Lung (tissue), 17 donors: ENCODE measurements at places on chromosomes 2 and 18.
A peak's percentile ranks its signal among the peaks of the same experiment; 100 is the strongest.

GRCh38 chr2:213678437-213679218, 394.4 kb downstream of the SPAG16 start:
- H3K36me3 ChIP-seq = no peaks in the 10 kb centered on the region
- no peak overlapping the region for H3K4me3 ChIP-seq
- H3K4me1 ChIP-seq = no peaks in the 10 kb centered on the region
- no peak for DNase-seq
- H3K27ac ChIP-seq = no peak overlapping the region

GRCh38 chr18:13872932-13873331, 42.4 kb downstream of the MC2R start:
- H3K27ac ChIP-seq = no peak overlapping the region
- DNase-seq = no peak
- no peak overlapping the region for H3K4me3 ChIP-seq
- H3K36me3 ChIP-seq = no peaks in the 10 kb centered on the region
- peaks cover 6% of the 10 kb centered on the region for H3K27me3 ChIP-seq
- H3K4me1 ChIP-seq = no peaks in the 10 kb centered on the region

GRCh38 chr2:218029366-218030360, 26.9 kb upstream of the TNS1 start:
- no peak overlapping the region for H3K4me3 ChIP-seq
- no peaks in the 10 kb centered on the region for H3K27me3 ChIP-seq
- H3K4me1 ChIP-seq = peaks cover 6% of the 10 kb centered on the region

- no peak overlapping the region for H3K4me3 ChIP-seq
- peak; percentile 39 for DNase-seq
- H3K4me1 ChIP-seq = no peaks in the 10 kb centered on the region
- H3K27me3 ChIP-seq = no peaks in the 10 kb centered on the region
Observed at GRCh38 chr2:29528891-29529520, 392.4 kb downstream of the ALK start.

DNA sequence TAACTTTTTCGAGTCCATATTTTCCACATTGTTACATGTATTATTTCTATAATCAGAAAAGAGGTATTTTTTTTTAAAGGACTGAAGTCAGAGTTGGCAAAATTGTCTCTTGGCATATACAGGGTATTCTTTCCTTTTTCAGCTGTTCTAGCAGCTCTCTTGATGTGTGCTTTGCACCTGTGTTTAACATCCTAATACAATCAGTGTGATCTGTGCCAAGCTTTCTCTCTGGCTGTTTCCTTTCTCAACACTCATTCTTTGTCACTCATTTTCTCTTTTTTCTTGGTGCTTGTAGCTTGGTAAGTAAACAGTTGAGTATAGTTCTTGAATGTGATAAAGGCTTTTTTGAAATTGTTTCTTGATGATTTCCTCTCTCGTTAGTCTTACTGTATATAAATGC, 9.2 kb downstream of the RNMT start:
- H3K27ac ChIP-seq = no peak overlapping the region
- no peak for DNase-seq
- H3K4me3 ChIP-seq = no peak overlapping the region
- H3K27me3 ChIP-seq = no peaks in the 10 kb centered on the region
- H3K36me3 ChIP-seq = peaks cover 25% of the 10 kb centered on the region
- no peaks in the 10 kb centered on the region for H3K4me1 ChIP-seq

DNA sequence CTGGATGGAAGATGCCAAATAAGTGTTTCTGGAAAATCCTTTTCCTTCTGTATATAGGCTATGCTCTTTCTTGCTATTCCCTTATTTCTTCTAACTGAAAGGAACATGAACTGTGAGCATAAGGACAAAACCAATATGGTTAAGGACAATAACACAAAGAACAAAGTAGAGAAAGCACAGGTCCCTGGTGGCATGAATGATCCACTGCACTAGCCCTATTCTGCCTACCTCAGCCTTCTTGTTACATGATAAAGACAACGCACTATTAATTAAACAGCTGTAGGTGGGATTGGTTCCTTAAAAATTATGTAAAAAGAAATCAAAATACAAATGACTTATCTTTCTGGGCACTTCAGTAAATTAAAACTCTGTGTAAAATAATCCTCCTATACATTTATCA, 1.9 kb upstream of the WDR75 start:
- H3K27ac ChIP-seq = no peak overlapping the region
- H3K27me3 ChIP-seq = no peaks in the 10 kb centered on the region
- no peak overlapping the region for H3K4me3 ChIP-seq

DNA sequence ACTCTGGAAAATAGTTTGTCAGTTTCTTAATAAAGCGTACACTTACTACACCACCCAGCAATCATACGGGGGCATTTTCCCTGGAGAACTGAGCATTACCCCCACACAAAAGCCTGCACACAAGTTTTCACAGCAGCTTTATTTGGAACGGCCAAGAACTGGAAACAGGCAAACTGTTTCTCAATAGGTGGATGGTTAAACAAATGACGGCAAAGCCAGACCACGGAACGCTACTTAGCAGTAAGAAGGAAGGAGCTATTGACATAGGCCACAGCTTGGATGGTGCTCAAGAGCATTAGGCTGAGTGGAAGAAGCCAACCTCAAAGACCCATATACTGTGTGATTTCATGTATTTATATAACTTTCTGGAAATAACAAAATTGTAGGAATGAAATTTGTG, 9.0 kb downstream of the MALL start:
- peak overlapping the region; percentile 79 for H3K27ac ChIP-seq
- H3K4me1 ChIP-seq = peaks cover 13% of the 10 kb centered on the region
- no peaks in the 10 kb centered on the region for H3K27me3 ChIP-seq
- H3K4me3 ChIP-seq = no peak overlapping the region

GRCh38 chr2:195658541-195658890, 1.5 kb downstream of the SLC39A10 start:
- no peak overlapping the region for H3K4me3 ChIP-seq
- peak; percentile 53 for DNase-seq
- peaks cover 9% of the 10 kb centered on the region for H3K4me1 ChIP-seq
- no peaks in the 10 kb centered on the region for H3K27me3 ChIP-seq

GRCh38 chr2:26607698-26608097, 33.5 kb downstream of the CIB4 start:
- no peaks in the 10 kb centered on the region for H3K36me3 ChIP-seq
- H3K4me3 ChIP-seq = no peak overlapping the region
- no peaks in the 10 kb centered on the region for H3K27me3 ChIP-seq
- no peak overlapping the region for H3K27ac ChIP-seq

GRCh38 chr18:46482831-46483230, 174.2 kb downstream of the LOXHD1 start:
- H3K4me1 ChIP-seq = no peaks in the 10 kb centered on the region
- no peak overlapping the region for H3K4me3 ChIP-seq
- no peak overlapping the region for H3K27ac ChIP-seq
- H3K36me3 ChIP-seq = no peaks in the 10 kb centered on the region
- no peak for DNase-seq

DNA sequence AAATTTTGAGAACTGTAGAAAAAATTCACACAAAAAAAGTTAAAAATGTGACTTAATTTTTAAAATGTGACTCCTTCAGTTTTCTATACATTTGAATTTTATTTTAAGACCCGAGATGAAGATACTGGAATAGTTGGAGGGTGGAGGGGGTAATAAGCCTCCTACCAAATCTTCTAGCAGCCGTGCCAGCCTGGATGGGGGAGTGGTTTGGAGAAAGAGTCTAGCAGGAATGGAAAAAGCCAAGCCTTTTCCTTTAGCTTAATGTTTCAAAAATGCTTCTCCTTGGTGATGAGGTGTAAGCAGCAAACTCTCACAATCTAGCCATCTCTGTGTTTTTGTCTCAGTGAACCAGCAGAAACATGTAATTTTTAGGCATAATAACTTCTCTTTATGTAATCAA, 14.7 kb downstream of the CASP8 start:
- H3K4me3 ChIP-seq = no peak overlapping the region
- H3K27me3 ChIP-seq = no peaks in the 10 kb centered on the region
- no peak overlapping the region for H3K27ac ChIP-seq
- H3K36me3 ChIP-seq = peaks cover 27% of the 10 kb centered on the region
- no peak for DNase-seq
- H3K4me1 ChIP-seq = no peaks in the 10 kb centered on the region

- H3K27ac ChIP-seq = no peak overlapping the region
- H3K4me1 ChIP-seq = no peaks in the 10 kb centered on the region
- H3K4me3 ChIP-seq = no peak overlapping the region
- peaks cover 1% of the 10 kb centered on the region for H3K27me3 ChIP-seq
Observed at GRCh38 chr2:118520246-118520645, 327.2 kb downstream of the EN1 start.

DNA sequence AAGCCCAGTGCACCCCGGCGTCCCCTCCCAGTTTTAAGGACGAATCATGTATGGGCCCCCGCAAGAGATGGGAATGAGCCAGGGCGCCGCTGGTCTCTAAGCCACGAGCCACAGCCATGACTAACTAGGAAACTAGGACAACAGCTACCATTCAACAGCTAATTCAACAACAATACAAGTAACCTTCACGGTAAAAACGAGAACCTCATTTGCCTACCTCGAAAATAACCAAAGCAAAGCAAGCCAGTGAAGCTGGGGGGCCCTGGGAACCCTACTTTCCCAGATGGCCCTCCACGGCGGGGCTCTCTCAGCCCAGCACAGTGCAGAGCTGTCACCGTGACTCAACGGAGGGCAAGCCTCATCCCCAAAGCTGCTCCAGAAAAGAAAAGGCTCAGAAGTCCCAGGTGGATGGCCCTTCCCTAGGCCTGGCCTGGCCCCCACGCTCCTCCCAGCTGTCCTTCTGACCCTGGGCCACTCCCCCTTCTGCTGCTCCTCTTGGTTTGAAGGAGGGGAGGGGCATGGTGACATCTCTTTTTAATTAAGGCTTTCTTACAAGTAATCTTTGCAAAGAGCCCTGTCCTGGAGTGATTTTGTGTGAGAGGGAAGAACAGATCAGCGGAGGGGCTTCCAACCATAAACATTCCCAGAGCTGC, 126.3 kb downstream of the HDAC4 start:
- no peaks in the 10 kb centered on the region for H3K27me3 ChIP-seq
- no peaks in the 10 kb centered on the region for H3K36me3 ChIP-seq
- H3K4me3 ChIP-seq = no peak overlapping the region
- no peak for DNase-seq
- H3K27ac ChIP-seq = peak overlapping the region; percentile 54
- peaks cover 27% of the 10 kb centered on the region for H3K4me1 ChIP-seq

GRCh38 chr2:189192766-189193165, 13.2 kb upstream of the COL5A2 start:
- no peaks in the 10 kb centered on the region for H3K36me3 ChIP-seq
- H3K27ac ChIP-seq = no peak overlapping the region
- no peaks in the 10 kb centered on the region for H3K27me3 ChIP-seq
- no peak overlapping the region for H3K4me3 ChIP-seq

- H3K27ac ChIP-seq = no peak overlapping the region
- no peak for DNase-seq
- no peaks in the 10 kb centered on the region for H3K4me1 ChIP-seq
Observed at GRCh38 chr2:40113997-40114396, 334.9 kb upstream of the THUMPD2 start.

DNA sequence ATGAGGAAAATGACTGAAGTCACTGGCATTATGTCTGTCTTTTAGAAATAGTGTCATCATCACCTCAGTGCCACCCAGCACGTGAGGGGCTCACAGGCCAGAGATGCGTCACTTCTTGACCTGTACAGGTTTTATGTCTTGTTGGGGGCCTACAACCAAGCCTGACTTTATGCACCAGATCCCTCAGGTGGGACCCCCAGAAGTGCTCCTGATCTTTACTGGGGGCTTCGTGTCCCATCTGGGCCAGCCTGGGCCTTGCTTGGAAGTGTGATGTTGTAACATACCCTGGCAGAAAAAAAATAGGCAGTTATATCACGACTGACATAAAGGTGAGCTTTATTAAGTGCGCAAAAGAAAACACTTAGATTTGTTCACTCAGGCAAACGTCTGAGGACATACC, 21.5 kb upstream of the GNAL start:
- H3K27me3 ChIP-seq = no peaks in the 10 kb centered on the region
- H3K36me3 ChIP-seq = no peaks in the 10 kb centered on the region
- no peak for DNase-seq
- H3K27ac ChIP-seq = no peak overlapping the region
- H3K4me3 ChIP-seq = no peak overlapping the region
- H3K4me1 ChIP-seq = no peaks in the 10 kb centered on the region

DNA sequence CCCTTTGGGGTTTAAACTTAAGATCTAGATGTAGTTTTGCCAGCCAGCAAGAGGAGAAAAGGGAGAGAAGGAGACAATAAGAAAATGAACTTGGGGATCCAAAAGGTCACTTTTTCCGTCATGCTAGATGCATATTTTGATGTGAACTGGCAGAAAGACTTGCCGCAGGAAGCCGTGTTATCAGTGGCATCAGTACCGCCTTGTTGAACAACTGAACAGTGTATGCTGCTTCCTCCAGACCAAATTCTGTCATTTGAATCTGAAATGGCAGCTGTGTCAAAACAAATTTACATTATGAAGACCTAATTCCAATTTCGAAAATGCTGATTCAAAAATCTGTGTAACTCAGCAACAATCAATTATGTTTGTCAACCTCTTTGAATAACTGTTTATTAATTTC, 42.1 kb downstream of the TMEM200C start:
- H3K36me3 ChIP-seq = no peaks in the 10 kb centered on the region

DNA sequence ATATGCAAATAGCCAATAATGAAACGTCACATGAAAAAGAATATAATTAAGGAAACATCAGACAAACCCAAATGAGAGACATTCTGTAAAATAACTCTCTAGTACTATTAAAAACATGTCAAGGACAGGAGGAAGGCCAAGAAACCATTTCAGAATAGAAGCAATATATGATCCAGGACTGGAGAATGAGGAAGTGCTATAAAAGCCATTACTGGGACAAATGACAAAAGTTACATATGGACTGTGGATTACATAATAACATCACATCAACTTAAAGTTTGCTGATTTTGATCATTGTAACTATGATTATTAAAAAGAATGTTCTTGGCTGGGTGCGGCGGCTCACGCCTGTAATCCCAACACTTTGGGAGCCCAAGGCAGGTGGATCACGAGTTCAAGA, 81.3 kb downstream of the CRACDL start:
- DNase-seq = no peak
- H3K27me3 ChIP-seq = peaks cover 3% of the 10 kb centered on the region
- H3K4me3 ChIP-seq = no peak overlapping the region
- H3K27ac ChIP-seq = no peak overlapping the region
- H3K36me3 ChIP-seq = no peaks in the 10 kb centered on the region
- no peaks in the 10 kb centered on the region for H3K4me1 ChIP-seq

DNA sequence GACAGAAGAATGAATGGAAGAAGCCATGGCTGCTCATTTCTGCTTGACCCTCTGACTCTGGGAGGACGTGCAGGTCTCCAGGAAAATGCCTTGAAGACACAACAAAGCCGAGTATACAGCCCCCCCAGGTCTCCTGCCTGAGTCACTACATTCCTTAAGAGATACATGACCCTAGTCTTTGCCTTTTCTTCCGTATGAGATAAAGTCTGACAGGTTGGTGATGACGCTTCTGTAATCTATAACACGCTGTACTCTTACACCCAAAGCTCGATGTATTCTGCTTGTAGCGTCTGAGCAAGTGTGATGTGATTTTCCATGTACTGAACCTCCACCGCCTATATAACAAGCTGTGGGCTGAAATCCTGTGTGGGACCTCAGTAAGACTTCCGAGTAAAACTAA, 77.3 kb downstream of the KCTD1 start:
- H3K36me3 ChIP-seq = no peaks in the 10 kb centered on the region
- H3K4me3 ChIP-seq = no peak overlapping the region
- H3K27me3 ChIP-seq = no peaks in the 10 kb centered on the region
